ENCODE measurements at places on chromosomes 7 and 10.

- no peak for DNase-seq
These were observed 625 bp downstream of the GIMAP2 start for GRCh38 chr7:150686030-150686631.

- peak; percentile 51 for DNase-seq
These were observed 77.6 kb upstream of the SFMBT2 start for GRCh38 chr10:7488418-7488829.

- DNase-seq, result no peak
These were observed 314.4 kb upstream of the MKI67 start for GRCh38 chr10:128440513-128441160.

- no peak for DNase-seq
These were observed 49.6 kb upstream of the CAV2 start for GRCh38 chr7:116449950-116450349.

DNA sequence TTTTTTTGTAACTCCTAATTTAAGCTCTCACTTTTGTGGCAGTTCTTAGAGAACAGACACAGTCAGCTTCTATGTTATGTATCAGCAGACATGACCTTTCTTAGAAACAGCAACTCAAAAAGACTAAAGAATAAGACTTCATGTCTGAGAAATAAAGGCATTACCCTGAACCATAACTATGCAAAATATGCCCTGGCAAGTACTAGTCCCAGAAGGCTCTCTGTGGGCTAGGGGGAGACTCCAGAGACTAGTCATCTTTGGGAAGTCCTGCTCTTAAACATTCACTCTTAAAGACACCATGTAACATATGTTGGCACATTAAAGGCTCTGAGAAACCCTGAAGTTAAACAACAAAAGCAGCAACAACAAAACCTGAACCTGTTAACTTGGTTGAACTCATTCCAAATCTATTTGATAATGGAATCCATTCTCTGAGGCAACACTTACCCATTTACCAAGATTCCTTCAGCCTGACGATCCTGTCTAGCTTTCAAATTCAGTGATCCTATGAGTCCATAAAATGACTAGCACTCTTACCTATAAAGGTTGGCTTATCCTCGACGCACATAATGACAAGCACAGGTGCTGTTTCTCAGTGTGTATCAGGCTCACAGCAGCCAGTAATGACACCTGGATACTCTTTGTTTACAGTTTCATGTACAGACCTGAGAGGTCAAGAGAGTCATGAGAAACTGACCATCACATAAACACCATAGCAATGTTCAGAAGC, 62.3 kb downstream of the OSBPL3 start:
- DNase-seq, result no peak

GRCh38 chr7:141430455-141431139, 120.6 kb upstream of the AGK start:
- no peak for DNase-seq

GRCh38 chr7:97752215-97752614, 20.3 kb downstream of the TAC1 start:
- DNase-seq, result no peak

DNA sequence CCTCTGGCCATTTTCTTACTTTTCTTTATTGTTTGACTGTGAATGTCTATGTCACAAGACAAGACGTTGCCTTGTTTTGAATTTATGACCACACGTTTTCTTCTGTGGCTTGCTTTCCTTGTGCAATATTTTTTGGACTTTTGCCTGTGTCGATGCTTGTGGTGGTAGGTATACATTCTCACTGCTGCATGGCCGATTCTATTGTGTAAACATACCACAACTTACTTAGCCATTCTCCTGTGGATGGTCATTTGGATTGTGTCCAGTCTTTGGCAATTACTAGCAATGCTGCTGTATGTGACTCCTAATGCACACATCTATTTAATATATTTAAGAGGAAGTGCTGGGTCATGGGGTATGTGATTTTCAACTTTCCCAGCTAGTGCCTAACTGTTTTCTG, 18.0 kb upstream of the DLG5 start:
- no peak for DNase-seq

DNA sequence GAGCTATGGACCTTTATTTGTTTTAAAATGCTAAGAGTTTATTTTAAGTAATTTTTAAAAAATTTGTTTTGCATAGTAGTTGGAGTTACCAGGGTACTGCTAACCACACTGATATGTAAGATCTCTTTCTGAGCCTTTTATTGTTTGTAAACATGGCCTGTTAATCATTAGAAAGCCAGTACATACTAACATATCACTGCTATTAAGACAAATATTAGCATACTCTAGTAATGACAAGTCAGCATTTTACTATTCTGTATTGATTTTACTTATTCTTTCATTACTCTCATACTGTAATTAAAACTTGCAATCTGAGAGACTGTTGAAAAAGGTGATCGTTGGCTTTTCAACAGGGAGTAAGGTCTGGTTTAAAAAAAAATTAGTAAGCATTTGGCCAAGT, 66.7 kb downstream of the PTEN start:
- no peak for DNase-seq

- DNase-seq, result no peak
These were observed 61.9 kb upstream of the OPN4 start for GRCh38 chr10:86592413-86592812.

DNA sequence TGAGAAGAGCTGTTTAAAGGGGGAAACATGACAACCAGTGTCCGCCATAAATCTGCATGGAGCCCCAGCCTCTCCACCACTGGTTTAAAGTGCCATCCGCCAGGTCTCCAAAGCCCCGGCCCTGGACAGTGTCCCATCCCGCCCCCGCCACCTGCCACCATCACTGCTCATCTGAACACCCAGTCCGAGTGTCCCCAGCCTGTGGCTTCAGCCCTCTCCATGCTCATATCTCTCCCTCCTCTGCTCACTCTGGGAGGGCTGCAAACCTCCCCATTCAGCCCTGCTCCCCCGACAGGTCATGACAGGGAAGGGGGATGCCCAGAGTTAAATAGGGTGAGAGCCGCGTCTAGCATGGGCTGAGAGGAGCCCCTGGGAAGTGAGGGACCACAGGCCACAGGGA, 266.2 kb downstream of the DNAJB6 start:
- no peak for DNase-seq

- DNase-seq, result no peak
These were observed 720.2 kb upstream of the FZD8 start for GRCh38 chr10:36362257-36362656.

DNA sequence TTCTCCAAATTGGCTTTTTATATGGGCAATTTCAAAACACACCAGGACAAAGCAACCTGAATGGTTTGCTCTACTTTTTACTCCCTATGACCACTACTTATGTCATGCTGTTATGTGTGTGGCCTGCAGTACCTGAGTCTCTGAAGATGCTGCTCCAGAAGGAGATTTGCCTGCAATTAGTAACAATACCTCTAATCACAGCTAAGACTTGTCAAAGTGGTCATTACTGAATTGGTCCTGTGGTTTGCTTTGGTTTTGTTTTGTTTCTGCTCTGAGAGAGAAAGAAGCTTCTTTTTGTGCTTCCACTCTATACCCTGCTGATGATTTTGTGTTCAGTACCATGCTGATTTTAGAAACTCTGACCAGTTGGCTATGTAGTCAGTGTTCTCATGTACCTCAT, 25.5 kb downstream of the HGF start:
- DNase-seq, result no peak

DNA sequence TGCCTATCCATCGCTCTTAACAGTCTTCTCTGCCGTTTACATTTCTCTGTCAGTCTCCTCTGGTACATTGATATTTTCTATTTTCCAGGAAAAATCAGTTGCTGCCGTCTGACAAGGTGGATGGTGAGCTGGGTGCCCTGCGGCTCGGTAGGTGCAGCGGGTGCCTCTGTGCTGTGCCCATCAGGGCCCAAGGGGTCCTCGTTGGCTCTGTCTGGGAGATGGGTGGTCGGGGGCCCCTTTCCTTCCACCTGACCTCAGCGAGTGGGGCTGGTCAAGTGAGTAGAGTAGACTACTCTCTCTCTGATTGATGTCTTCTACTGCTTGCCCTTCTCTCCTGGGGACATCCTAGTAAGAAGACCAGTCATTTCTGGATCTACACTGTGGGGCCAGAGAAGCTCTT, 57.4 kb downstream of the MINDY4 start:
- DNase-seq, result peak; percentile 14

DNA sequence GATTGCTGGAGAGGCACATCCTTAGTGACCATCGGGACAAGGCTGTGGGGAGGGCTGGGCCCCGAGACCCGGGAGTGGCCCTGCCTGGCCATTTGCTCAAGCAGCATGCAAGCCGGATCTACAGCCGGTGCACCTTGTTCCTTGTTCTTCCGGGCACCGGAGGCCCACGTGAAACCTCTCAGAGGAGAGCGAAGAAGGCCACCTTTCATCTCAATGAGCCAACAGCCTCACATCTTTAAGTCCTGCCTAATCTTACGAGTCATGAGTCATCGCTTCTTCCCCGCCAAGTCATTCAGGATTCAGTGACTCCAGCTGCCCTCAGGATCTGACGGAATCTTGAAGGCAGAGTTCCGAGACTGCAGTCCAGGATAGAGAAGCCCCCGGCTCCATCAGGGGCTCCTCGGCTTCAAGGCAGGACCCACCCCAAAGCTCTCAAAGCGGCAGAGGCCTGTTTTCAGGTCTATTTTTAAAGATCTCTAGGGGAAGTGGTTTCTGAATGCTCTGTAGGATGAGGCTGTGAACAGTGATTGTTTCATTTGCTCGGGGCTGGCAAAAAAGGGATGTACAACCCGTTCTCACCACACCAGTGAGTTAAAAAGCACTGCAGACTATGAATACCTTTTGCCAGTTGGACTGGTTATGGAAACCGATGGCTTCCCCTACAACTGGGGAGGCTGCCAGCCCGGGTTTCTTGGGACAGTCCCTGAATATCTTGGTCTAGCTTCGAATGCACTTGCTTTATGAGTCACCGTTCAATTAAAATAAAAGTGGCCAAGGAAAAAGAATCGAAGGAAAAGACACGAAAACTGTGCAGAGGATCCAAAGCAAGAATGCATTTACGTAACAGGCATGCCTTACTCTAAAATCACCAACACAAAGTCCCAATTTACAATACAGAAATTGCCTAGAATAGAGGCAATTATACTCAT, 57.2 kb upstream of the ECHDC3 start:
- DNase-seq, result no peak

DNA sequence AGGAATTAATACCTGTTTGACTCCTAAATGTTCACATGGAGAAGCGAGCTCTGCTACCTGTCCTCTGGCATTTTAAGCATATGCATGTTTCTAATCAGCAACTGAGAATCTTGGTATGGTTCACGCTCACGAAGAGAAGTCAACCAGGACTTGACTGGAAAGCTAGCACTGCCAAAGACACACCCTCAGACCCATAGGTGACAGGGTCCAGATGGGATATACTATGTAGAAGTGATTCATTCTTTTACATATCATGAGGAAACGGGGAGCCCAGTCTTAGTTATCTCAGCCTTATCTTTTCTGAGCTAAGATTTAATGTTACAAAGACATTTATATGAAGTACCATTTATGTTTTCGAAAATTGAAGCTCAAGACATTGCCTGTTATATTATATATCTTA, 313.0 kb downstream of the DOCK4 start:
- no peak for DNase-seq

All from liver (tissue), 10 donors.